ENCODE measurements at places on chromosomes 11 and 22.

DNA sequence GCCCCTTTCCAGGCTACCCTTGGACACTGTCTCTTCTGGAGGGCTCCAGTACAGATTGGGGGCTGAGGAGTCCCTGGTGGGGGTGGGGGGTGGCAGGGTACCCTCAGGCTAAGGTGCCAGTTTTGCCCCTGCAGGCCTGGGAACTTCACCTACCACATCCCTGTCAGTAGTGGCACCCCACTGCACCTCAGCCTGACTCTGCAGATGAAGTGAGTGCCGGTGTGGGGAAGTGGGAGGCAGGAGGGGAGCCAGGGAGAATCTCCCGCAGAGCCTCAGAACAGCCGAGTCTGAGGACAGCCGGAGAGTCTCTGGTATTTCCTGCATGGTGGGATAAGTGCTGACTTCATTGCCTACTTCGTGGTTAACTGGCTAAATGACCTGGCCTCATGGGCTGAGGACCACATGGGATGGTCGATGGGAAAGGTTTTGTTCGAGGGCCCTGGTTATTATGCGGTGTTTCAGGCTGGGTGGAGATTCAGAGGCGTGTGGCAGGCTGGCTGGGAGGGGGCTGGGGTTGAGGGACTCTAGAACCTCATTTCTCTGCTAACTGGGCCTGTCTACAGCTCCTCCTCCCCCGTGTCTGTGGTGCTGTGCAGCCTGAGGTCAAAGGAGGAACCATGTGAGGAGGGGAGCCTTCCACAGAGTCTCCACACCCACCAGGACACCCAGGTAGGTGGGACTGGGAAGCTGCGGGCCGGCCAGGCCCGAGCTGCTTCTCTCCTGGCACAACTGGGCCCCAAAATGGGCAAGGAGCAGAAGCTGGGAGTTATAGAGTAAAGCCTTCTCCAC is 8.5 kb downstream of the TMEM258 start:
- no peak for DNase-seq

GRCh38 chr11:1751999-1752906 is 1.9 kb upstream of the IFITM10 start:
- no peak for DNase-seq

DNA sequence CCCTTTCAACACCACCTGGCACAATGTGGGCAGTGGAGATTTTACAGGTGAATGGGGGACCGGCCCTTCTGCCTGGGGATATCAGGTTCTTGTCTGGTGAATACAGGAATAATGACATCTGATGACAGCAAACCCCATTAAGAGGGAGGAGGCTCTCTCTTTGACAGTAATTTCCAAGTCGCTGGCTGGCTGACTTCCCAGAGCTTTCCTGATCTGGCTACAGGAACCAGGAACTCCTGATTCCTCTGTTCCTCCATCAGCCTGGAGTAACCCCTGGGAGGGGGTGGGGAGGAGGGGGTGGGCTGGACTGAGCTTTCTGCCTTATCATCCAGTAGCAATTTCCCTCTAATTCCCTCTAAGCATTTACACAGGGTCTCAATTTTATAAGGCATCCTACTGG is 3.7 kb upstream of the MIEF1 start:
- no peak for DNase-seq

DNA sequence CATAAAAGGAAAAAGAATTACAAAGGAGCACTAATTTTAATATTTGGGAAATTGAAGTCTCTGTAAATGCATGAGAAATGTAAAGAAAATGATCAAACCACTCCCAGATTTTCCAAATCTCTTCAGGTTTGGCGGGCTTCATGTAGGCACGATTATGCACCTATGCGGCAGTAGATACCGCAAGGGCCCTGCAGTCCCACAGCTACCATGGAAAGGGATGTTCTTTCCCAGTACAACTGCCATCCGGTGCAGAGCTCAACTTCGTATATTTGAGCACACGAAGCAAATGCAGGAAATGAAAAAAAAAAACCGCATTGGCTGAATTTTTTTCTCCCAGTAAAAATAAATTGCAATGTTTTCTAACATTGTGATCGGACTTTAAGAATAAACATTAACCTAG is 1.4 kb downstream of the SLC17A6 start:
- DNase-seq: no peak

DNA sequence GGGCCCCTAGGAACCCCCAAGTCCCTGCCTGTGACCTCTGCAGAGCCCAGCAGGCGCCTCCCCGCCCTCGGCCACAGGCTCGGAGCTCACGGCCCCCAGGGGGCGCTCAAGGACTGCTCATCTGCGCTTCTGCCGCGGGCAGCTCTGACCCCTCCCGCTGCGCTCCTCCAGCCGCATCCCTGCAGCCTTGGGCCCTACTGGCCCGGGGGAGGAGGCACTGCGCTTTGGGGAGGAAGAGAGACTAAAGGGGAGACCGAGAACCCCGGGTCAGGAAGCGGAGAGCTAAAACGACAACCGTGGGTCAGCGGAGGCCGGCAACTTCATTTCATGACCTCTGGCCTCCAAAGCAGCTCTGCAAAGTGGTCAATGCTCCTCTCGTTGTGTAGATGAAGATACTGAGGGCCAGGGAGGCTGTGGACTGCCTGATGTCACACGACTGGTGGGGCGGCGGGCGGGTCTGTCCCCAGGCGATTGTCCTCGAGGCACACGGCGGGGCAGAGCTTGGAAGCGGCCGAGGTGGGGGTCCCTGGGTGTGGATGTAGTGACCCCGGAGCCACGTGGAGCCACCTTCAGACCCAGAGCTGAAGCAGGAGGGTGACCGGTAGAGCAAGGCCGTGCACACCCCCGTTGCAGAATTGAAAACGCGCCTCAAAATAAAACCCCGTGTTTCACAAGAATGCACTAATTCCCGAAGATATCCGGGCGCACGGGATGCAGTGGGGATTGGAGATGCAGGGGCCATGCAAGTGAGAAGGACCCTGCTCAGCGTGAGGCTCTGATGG is 2.7 kb upstream of the KRTAP5-6 start:
- DNase-seq: peak; percentile 57

GRCh38 chr11:120546312-120547205 is 35.0 kb downstream of the GRIK4 start:
- no peak for DNase-seq

DNA sequence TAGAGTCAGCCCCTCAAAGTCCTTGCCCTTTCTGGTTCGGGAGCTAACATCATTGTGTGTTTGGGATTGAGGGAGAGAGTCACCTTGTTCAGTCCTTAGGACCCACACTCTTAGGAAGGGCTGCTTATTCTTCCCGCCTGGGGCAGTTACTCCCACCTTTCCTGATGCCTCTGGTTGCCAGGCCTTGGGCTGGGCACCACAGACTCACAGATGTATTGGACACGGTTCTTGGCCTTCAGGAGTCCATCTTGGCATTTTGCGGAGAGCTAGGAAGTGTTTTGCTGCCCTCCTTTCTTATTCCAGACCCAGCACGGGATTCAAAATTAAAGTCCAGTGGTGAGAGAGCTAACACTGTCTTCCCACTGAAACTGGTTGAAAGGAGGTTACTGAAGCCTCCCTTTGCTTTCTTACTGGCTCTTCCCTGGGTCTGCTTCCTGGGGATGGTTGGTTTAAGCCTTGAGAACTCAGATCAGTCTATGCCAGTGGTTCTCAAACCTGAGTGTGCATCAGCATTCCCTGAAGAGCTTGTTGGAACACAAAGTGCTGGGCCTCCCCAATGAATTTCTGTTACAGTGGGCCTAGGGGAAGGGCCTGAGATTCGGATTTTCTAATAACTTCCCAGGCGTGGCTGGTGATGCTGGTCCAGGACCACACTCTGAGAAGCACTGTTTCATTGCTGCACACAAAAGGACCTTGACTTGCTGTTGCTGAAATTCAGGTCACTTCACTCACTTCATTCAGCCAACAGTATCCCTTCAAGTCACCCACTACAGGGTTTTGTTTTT is 1.4 kb downstream of the OSBP2 start:
- DNase-seq: no peak

DNA sequence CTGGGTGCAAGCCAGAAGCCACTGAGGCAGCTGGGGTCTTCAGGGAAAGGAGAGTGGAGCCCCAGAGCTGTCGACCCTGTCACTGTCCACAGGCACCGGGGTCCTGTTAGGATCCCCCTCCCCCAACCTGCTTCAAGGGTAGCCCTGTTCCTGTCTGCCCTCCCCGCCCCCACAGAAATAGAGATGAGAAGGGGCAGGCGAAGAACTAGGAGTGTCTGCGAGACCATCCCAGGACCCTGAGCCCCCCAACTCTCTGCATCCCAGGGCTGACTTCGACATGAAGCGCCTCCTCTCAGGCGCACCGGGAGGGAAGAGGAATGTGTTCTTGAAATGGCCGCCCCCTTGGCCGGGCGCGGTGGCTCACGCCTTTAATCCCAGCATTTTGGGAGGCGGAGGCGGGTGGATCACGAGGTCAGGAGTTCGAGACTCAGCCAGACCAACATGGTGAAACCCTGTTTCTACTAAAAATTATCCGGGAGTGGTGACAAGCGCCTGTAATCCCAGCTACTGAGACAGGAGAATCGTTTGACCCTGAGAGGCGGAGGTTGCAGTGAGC is 607 bp upstream of the ZNF70 start:
- no peak for DNase-seq

GRCh38 chr11:124746621-124747243 is 5.3 kb downstream of the VSIG2 start:
- DNase-seq: peak; percentile 66

GRCh38 chr11:123144707-123145106 is 50.3 kb downstream of the CLMP start:
- no peak for DNase-seq

DNA sequence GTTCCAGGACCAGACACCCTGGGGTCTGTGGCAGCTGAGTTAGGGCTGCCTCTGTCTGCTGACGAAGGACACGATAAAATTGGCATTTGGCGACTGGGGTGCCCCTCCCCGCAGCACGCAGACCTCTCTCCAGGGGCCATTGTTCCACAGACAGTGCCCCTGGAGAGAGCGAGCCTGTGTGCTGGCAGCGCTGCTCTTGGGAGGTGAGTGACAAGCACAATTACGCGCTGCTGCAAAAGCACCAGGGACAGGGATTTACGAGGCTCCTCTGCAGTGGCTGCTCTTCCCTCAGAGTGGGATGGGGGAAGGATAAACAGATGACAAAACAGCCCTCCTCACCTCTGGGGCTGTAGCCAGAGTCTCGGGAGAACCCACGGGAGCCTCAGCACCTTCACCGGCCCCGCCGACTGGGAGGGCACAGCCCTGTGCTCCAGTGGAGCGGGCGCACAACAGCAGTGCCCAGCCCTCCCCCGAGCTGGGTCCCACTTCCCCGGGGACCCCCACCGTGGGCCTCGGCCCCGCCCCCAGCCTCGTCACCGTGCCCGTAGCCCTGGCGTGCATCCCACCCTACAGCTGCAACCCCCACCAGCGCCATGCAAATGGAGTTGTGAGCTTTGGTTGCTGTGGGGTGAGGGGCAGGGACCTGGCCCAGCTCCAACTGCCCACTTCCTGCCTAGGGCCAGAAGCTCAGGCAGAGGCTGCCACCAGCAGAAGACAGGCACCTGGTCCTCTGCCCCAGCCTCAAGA is 19.6 kb downstream of the CHID1 start:
- no peak for DNase-seq

DNA sequence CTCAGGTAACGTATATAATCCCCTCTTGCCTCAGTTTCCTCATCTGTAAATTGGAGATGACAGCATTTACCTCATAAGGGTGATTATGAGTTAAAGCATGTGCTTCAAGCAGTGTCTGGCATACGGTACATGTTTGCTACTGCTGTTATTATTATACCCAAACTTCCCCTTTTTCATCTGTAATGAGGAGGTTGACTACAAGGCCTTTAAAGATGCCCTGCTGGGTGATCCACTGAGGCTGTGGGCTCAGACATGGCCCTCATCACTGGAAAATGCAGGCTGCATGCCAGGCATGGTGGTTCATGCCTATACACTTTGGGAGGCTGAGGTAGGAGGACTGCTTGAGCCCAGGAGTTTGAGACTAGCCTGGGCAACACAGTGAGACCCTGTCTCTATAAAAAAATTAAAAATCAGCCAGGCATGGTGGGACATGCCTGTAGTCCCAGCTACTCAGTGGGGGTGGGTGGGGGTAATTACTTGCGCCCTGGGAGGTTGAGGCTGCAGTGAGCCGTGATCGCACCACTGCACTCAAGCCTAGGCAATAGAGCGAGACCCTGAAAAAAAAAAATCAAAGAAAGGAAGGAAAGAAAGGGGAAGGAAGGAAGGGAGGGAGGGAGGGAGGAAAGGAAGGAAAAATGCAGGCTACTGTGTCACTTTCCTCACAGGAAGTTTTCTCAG is 4.3 kb downstream of the PIK3IP1 start:
- no peak for DNase-seq

GRCh38 chr22:45785458-45785857 is 113.8 kb downstream of the ATXN10 start:
- no peak for DNase-seq

DNA sequence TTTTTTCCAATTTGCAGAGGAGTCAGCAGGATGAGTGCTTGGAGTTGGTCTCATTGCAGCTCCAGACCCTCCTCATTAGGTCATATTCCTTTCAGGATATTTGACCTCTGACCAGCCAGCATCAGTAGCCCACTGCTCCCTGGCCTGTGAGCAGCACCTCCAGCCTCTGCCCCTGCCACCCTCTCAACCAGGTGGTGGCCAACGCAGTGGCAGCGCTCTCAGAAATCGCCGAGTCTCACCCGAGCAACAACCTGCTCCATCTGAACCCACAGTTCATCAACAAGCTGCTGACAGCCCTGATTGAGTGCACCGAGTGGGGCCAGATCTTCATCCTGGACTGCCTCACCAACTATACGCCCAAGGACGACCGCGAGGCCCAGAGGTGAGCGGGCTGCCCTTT is 27.0 kb downstream of the C22orf42 start:
- DNase-seq: no peak

GRCh38 chr11:105701098-105701497 is 91.2 kb downstream of the GRIA4 start:
- DNase-seq: no peak

DNA sequence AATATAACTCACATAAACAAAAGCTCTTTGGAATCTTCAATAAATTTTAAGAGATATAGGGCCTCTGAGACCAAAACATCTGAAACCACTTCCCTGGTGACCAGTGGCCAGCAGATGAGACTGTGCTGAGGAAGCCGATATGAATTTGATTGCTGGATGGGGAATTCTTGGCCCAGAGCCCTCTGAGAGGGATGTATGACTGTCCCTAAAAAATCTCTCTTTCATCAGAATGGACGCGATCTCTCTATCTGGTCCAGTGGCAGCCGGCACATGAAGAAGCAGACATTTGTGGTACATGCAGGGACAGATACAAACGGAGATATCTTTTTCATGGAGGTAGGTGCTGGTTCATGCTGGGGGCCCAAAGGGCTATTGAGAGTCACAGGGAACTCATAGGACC is 37.5 kb downstream of the MYBPC3 start:
- no peak for DNase-seq

DNA sequence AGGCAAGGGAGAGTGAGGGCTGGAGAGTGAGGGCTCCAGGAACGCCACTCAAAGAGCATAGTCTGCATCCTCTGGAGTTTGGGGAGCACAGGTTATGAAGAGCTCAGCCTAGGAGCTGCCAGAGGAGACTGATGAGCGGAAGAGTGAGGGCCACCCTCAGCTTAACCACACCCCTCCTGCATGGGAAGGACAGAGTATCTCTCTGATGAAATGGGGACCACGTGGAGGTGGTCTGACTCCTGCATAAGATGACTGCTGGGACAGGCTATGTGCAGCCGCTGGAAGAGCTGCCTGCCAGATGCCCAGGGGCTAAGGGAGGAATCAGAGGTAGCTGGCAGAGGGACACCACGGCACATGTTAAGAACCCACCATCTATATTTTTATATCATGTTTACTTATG is 162.9 kb upstream of the POU2AF2 start:
- DNase-seq: no peak
